ENCODE measurements at places on chromosomes 1 and 21.

DNA sequence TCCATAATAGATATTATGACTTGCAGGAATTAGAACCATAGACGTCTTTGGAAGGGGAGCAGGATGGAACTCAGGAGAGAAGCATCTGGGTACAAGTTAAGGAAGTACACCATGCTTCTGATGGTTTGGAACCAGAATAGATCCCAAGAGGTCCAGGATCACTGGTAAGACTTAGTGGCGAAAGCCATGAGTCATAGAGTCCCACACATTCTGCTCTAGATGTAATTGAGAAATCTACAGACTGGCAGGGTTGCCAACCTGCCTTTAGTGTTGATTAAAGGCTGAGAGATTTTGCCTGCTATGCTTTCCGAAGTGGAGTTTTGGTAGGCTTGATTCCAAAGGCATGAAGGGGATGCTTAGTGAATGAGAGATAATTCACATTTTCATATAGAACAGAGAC is 57.1 kb upstream of the C1orf87 start:
- DNase-seq: peak; percentile 31

GRCh38 chr1:221829327-221830015 is 87.6 kb upstream of the DUSP10 start:
- no peak for DNase-seq

DNA sequence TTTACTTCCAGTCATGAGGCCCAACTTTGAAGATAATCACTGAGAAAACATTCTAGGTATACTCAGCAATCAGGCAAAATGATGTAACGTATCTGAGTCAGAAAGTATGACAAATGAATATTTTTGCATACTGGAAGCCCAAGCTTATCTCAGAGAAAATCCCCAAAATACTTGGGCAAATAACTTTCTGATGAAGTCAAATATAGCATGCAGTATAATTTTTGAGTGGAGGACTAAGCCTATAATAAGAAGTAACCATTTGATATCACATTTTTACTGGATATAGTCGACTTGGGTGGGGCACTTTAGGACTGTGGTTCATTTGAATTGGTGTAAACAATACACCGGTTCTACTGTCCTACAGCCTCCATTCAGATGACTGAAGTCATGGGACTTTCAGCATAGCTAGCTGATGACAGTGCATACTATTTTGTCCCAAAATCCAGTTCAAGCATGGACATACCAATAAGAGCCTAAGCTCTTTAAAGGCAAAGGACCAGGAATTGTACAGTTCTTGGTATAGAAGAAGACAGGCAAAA is 2.3 kb upstream of the GADD45A start:
- DNase-seq: peak; percentile 30

- DNase-seq: no peak
These were observed 333.3 kb upstream of the PLXNA2 start for GRCh38 chr1:208577381-208577905.

DNA sequence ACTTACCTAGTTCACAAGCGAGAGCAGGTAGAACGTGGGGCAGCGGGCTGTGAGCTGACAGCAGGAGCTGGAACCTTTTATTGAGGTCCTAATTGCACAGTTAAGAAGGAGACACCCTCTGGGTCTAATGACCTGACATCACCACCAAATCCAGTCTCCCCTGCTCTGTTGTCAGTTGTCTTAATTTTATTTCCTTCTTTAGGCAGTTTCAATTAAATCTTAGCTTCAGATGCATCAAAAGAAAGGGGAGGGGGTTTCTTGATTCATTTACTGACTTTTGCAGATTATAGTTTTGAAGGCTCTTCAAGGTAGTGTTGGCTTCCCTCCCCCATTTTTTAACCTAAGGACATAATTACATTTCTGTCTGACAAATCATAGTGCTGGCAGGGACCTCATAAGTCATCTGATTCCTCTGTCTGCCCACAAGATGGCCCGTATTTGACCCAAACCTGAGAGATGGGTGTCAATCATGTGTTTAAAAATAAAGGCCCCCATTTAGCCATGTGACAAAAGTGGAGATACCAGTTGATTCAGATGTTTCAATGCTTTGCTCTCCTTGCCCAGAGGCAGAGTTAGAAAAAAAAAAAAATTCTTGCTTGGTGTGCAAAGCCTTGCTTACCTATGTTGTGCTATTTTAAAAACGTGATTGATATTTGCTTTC is at the start of gene TCHHL1:
Gene TCHHL1 (minus strand): TSS at position 51 of the 661 bp plus-strand sequence. CDS start 921 bp downstream, outside the sequence.
- DNase-seq: no peak

- no peak for DNase-seq
These were observed 294.4 kb downstream of the PLPP3 start for GRCh38 chr1:56284928-56285327.

GRCh38 chr1:156858959-156859522 is at the start of gene INSRR:
TSS of gene INSRR (minus strand) at chr1:156859117. CDS start at chr1:156858621, 496 bp downstream.
- no peak for DNase-seq

DNA sequence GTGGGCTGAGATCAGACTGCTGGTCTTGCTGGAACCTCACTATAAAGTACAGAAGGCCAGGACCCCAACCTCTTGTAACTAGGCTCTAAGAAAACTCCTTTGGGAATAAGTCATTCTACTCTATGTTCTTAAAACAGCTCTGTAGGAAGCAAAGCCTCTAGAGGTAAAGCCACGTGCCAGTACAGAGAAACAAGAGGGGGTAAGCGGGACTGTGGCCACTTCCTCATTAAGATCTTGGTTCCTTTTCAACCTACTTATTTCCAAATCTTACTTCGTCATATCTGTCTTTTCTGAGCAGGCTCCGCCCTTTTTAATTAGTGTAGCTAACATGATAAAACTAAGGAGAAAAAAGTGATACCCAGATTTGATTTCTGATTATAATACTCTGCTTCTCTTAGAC is 3.8 kb downstream of the NCSTN start:
- peak; percentile 92 for DNase-seq

DNA sequence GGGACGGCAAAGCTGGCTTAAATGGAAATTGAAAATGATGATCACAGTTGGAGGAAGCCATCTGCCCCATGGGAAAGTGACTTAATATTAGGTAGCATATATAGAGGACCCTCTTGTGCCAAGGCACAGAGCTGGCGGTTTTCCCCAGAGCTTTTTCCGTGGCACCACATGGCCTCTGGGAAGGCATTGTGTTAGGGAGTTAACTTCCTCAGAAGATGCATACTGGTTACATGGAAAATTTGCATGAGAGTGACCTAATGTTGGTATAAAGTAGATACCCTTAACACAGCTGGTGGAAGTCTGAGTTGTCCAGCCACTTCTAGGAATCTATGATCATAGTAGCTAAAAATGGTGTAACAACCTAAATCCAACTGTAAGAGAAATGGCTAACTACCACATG is 27.3 kb downstream of the CAP1 start:
- no peak for DNase-seq

DNA sequence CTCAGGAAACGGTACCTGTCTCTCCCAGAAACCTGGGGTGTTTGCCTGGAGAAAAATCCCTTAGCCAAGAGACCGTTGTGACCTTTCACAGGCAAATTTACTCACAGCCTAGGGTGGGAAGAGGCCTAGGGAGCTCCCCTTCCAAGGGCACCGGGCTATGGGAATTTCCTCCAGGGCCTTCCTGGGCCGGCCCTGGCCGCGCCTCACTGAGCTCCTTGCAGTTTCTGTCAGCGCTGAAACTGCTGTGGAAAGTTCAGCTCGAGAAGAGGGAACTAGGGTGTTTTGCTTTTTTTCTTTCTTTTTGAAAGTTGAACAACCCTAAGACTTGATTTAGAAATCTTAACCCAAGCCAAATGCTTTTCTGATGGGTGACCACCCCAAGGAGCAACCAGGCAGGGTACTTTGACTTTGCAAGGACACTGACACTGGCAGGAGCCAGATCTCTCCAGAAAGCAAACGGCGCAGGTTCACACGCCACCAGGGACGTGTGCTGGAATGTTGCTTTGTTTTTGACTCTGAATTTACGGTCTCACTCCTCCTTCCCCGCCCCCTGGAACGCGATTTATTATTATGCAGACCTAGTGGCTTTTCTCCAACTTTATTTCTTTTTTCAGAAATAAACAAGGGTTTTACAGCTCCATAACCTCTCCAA is 229.6 kb upstream of the JUN start:
- peak; percentile 45 for DNase-seq

DNA sequence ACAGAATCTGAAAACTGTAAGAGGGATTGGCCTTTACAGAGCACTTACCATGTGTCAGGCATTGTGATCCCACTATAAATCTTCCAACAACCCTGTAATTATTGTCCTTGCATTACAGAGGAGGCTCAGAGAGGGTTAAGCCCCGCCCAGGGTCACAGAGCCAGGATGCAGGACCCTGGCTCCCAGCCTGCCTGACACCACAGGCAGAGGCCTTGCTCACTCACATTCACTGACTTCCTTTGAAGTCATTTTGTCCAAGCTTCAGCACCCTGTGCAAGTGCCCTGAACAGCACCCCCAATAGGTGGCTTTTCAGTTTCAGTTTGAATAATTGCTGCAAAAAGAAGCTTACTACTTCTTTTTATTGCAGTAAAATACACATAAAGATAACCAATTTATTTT is 256.8 kb upstream of the NFIA start:
- DNase-seq: no peak

DNA sequence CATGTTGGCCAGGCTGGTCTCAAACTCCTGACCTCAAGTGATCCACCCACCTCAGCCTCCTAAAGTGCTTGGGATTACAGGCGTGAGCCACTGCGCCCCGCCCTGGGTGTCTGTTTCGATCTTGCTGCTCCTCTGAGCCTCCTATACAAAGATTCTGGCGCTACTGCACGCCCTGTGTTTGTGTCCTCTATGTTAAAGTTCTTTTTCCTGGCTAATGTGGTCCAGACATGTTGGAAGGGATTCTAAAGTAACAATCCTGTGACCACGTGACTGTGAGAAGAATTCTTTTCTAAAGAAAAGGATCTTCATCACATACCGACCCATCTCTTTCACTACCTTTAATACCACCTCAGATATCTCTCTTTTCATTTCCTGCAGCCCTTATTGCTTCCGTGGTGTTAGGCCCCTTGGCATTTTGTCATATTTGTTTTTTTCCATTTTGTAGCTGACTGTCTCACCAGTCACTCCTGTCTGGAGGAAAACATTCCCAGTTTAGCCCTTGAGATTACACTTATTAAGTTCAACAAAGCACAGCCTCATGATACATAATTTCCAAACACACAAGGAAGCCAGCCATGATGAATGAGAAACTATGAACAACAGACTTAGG is 27.2 kb upstream of the ENO1 start:
- DNase-seq: no peak

- DNase-seq: no peak
These were observed 159.0 kb upstream of the ZC3H12A start for GRCh38 chr1:37315371-37315846.

DNA sequence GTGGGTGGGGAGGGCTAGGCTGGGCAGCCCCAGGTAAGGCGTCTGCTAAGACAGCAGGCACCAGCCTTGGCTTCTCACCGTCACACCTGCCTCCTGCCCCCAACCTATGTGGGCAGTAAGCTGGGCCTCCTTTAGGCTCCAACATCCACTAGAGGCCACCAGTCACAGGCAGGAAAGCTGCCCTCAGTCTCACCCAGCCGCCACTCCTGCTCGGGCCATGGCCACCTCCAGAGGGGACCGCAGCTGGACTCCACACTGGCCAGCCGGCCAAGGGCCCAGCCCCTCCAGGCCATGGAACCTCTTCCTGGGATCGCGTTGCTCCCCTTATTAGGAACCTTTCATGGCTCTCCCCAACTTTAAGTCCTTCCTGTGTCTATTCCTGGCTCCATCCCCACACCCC is 74.5 kb downstream of the MRPL37 start:
- no peak for DNase-seq

- no peak for DNase-seq
These were observed 278.9 kb downstream of the RWDD3 start for GRCh38 chr1:95512925-95513324.

- no peak for DNase-seq
These were observed 214.9 kb downstream of the FGGY start for GRCh38 chr1:59511476-59512465.

- DNase-seq: no peak
These were observed 12.1 kb downstream of the OSBPL9 start for GRCh38 chr1:51628715-51629590.

- DNase-seq: no peak
These were observed 80.5 kb upstream of the WARS2 start for GRCh38 chr1:119220991-119221390.

DNA sequence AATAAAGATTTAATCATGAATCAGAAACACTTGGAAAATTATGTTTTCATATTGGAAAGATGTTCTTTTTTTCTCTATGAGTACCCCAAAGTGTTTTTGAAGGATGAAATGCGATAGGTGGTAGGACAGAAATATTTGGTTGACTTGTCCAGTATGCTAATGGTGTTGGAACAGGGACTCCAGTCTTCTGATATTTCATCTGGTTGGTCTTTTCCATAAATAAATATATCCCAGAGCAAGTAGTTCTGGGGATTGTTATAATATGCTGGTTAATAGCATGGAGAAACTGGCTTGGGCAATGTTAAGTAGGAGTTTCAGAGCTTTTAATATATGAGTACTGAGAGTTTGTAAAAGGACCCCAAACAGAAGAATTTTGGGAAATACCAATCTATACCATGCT is 8.7 kb downstream of the PGM1 start:
- DNase-seq: no peak

GRCh38 chr1:17369466-17369865 is 2.5 kb upstream of the PADI6 start:
- DNase-seq: no peak

DNA sequence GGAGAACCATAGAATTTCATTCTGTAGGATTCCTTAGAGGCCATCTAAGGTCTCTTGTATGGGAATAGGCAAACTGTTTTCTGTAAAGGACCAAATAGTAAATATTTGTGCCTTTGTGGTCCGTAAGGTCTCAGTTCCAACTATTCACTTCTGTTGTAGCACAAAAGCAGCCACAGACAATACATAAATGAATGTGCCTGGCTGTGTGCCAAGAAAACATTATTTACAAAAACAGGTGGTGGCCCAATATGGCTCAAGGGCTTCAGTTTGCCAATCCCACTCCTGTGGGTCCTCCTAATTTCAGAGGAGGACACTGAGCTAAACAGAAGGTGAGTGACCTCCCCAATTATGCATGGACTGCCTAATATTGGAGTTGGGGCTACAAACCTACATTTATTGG is 67.6 kb upstream of the EDEM3 start:
- DNase-seq: no peak

GRCh38 chr1:153937331-153937730 is 9.2 kb downstream of the DENND4B start:
- no peak for DNase-seq

DNA sequence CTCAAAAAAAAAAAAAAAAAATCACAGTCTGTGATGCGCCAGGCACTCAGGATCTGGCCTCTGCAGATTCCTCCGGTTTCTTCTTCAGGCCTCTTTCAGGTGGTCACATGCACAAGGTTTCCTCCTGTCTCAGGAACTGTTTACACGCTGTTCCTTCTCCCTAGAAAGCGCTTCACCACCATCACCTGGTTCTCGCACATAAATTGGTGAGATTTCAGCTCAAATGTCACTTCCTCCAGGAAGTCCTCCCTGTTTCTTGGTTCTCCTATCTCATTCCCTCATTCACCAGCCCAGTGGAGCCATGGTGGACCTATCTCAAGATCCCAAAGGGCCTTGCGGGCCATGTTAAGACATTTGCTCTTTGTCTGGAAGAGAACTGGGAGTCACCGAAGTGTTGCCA is 26.7 kb downstream of the HMGN2 start:
- DNase-seq: no peak
